ENCODE measurements at places on chromosomes 12 and 14. TPM values are rescaled to one million over a fixed set of nuclear protein-coding genes. Genes with fewer than 3 reads are reported as not detected.

EMP1 gene
- total RNA-seq = 21.3 TPM

ARHGAP9 gene
- 0.28 TPM for total RNA-seq

OR11H7 gene
- not detected for total RNA-seq

ZDHHC22 gene
- not detected for total RNA-seq

ZFHX2 gene
- total RNA-seq = 0.14 TPM

GCH1 gene
- total RNA-seq = 12.4 TPM

CLEC1B gene
- total RNA-seq = not detected

TSHR gene
- not detected for total RNA-seq

GALNT9 gene
- 0.14 TPM for total RNA-seq

RNASE1 gene
- not detected for total RNA-seq

GZMH gene
- not detected for total RNA-seq

NR1H4 gene
- total RNA-seq = 0.37 TPM

DLK1 gene
- total RNA-seq = not detected

STAB2 gene
- not detected for total RNA-seq

IFNG-AS1 gene
- total RNA-seq = not detected

FOXM1 gene
- total RNA-seq = 1.8 TPM

ZNF891 gene
- total RNA-seq = 0.92 TPM

NRL gene
- 0.28 TPM for total RNA-seq

ADCY4 gene
- 5.3 TPM for total RNA-seq

PHC1 gene
- 8.5 TPM for total RNA-seq

PTHLH gene
- 2.0 TPM for total RNA-seq

All from smooth muscle cell of bladder (primary cell).